ENCODE measurements at places on chromosomes 3 and 15. TPM values are rescaled to one million over a fixed set of nuclear protein-coding genes. Genes with fewer than 3 reads are reported as not detected.
A peak's percentile ranks its signal among the peaks of the same experiment; 100 is the strongest.

The SIDT1 gene
- 1.9 TPM for total RNA-seq

The PLA1A gene
- 1.2 TPM for total RNA-seq

The LRRC15 gene
- total RNA-seq = not detected

The MYD88 gene
- total RNA-seq = 27.8 TPM

The SRGAP3 gene
- total RNA-seq = 7.1 TPM

The TMEM158 gene
- total RNA-seq = 9.9 TPM

The GOLGA8G gene
- not detected for total RNA-seq

The ANO10 gene
- total RNA-seq = 16.8 TPM

The GP5 gene
- total RNA-seq = not detected

The PIERCE2 gene
- total RNA-seq = 6.6 TPM

The MUC20 gene
- 2.9 TPM for total RNA-seq

The LRTM1 gene
- total RNA-seq = not detected

The BTLA gene
- total RNA-seq = not detected

DNA sequence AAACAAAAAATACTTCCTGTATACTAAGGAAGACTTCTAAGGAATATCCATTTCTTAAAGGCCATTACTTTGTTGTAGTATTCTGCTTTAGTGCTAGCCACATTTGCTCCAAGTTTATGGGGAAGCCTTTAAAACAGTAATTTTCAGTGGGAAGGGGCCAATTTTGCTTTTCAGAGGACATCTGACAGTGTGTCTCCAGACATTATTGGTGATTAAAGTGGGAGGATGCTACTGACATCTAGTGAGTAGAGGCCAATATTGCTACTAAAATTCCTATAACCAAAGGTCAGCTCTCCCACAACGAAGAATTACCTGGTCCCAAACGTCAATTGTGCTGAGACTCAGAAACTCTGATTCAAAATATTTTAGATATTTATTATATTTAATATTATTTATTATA is 24.8 kb downstream of the SLC28A2 start:
- H3K36me3 ChIP-seq = no peaks in the 10 kb centered on the region
- H3K4me3 ChIP-seq = no peak overlapping the region
- no peaks in the 10 kb centered on the region for H3K27me3 ChIP-seq
- H3K27ac ChIP-seq = no peak overlapping the region
- no peak for DNase-seq

DNA sequence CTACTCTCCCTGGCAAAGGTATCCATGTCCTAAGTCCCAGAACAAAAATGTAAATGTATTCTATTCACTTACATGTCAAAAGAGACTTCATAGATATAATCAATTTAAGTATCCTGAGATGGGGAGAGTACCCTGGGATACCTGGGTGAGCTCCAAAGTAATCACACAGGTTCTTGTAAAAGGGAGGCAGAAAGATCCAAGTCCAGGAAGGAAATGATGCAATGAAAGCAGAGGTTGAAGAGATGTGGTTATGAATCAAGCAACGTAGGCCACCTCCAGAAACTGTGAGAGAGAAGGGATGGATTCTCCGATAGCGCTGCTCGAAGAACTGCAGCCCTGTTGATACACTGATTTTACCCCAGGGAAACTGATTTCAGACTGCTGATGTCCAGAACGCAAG is 93.9 kb upstream of the VGLL3 start:
- no peak for DNase-seq
- H3K4me3 ChIP-seq = no peak overlapping the region
- H3K36me3 ChIP-seq = no peaks in the 10 kb centered on the region
- H3K4me1 ChIP-seq = peaks cover 8% of the 10 kb centered on the region
- H3K27ac ChIP-seq = no peak overlapping the region

DNA sequence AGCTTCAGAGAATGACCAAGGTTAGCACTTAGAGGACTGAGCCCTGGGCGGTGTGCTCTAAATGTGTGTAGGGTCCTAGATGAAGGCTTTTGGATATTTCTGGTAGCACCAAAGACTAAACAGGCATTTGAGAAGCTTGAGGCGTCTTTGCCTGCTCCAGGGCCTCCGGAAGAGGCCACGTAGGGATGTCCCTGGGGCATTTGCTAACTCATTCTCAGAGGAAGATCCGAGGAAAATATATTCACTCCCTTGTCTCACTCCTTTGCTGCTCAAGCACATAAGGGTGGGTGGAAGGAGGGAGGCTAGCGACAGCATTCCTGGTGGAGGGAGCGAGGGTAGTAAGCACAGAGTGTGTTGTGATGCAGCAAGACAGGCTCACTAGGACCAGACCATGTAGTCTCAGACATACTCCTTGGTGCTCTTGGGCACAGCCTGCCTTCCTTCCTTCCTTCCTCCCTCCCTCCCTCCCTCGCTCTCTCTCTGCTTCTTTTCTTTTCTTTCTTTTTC is 38.5 kb upstream of the XCR1 start:
- DNase-seq = no peak
- no peak overlapping the region for H3K27ac ChIP-seq
- no peaks in the 10 kb centered on the region for H3K36me3 ChIP-seq
- no peak overlapping the region for H3K4me3 ChIP-seq
- peaks cover 8% of the 10 kb centered on the region for H3K4me1 ChIP-seq

GRCh38 chr3:178443634-178444033 is 92.6 kb upstream of the KCNMB2 start:
- H3K27me3 ChIP-seq = no peaks in the 10 kb centered on the region
- H3K4me3 ChIP-seq = no peak overlapping the region
- H3K27ac ChIP-seq = no peak overlapping the region
- no peaks in the 10 kb centered on the region for H3K4me1 ChIP-seq
- no peaks in the 10 kb centered on the region for H3K36me3 ChIP-seq
- no peak for DNase-seq

DNA sequence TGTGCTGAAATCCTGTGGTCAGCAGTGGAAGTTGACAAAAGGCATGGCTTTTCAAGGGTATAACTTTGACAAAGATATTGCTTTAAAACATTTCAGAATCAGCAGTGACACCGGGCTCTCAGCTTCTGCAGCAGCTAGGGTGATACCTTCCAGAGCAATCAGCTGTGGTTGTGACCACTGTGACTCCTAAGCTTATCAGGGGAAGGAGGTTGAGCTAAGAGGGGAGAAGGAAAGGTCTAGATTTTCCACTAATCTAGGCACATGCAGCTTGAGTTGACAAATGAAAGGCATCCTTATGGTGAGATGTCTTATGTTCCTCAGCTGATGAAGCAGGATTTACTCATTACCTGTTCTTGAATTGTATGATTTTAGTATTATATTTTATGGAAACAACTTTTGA is 16.3 kb upstream of the LRRFIP2 start:
- H3K27ac ChIP-seq = no peak overlapping the region
- H3K4me1 ChIP-seq = no peaks in the 10 kb centered on the region
- no peak for DNase-seq
- no peaks in the 10 kb centered on the region for H3K36me3 ChIP-seq

DNA sequence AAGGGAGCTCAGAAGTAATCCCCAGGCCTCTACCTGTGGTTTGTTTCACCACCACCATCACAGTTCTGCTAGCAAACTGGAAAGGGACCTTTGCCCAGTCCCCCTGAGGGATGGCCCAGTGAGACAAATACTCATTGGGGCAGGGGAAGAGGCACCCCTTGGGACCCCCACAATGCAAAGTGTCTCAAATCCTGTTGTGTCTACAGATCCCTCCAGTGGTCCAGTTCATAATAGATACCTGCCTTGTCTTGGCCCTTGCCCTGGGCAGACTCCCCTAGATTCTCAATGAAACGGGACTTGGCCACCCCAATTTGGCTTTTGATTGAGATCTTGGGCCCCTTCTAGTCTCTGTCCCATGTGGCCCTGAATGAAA is 43.8 kb upstream of the RAB6B start:
- no peaks in the 10 kb centered on the region for H3K27me3 ChIP-seq
- H3K4me3 ChIP-seq = no peak overlapping the region
- peaks cover 6% of the 10 kb centered on the region for H3K4me1 ChIP-seq
- peak; percentile 40 for DNase-seq

GRCh38 chr15:71943806-71944205 is 133.5 kb downstream of the NR2E3 start:
- no peaks in the 10 kb centered on the region for H3K27me3 ChIP-seq
- no peaks in the 10 kb centered on the region for H3K36me3 ChIP-seq

- H3K27me3 ChIP-seq = no peaks in the 10 kb centered on the region
- H3K27ac ChIP-seq = no peak overlapping the region
- H3K36me3 ChIP-seq = no peaks in the 10 kb centered on the region
These were observed 162.9 kb upstream of the PDZRN3 start for GRCh38 chr3:73787620-73788019.

DNA sequence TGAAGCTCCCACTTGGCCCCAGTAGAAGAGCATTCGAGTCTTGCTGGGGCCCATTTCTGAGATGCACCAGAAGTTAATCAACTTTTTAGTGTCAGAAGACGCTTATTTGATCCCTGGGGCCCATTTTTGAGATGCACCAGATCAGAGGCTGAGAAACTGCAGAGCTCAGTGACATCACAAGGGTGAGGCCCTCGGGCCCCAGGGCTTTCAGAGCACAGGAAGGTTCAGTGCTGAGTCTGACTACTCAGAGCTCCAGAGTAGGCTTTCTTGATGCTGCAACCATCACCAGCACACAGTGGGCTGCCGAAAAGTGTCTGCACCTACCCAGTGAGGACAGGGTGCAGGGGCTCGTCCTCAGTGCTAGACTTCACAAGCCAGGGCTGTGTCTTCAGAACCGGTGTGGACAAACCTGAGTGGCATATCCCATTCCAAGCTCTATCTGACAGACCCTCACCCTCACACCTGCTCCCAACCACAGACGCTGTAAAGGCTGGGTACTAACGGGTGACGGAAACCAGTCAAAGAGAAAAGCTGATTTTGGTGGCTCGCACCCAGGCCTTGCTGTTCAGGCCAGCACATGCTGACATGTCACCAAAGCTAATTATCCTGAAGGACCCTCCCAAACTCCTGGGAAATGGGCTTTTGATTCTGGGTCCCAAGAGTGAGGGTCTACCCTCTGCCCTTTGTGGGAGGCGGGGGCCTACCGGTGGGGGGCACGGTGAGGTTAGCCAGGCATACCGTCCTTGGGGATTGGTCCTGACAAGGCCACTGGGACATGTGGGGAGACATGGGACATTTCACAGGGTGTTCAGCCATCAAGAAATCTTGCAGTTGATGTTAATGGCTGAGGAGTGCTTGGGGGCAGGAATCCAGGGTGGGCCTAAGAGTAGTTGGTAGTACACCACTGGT is 83.0 kb downstream of the PDCD6IP start:
- no peak overlapping the region for H3K4me3 ChIP-seq
- no peaks in the 10 kb centered on the region for H3K36me3 ChIP-seq
- no peak for DNase-seq
- H3K27me3 ChIP-seq = no peaks in the 10 kb centered on the region

- peak overlapping the region; percentile 14 for H3K27ac ChIP-seq
- DNase-seq = no peak
- H3K36me3 ChIP-seq = no peaks in the 10 kb centered on the region
- no peak overlapping the region for H3K4me3 ChIP-seq
These were observed 7.5 kb upstream of the PHLDB2 start for GRCh38 chr3:111851511-111851954.

DNA sequence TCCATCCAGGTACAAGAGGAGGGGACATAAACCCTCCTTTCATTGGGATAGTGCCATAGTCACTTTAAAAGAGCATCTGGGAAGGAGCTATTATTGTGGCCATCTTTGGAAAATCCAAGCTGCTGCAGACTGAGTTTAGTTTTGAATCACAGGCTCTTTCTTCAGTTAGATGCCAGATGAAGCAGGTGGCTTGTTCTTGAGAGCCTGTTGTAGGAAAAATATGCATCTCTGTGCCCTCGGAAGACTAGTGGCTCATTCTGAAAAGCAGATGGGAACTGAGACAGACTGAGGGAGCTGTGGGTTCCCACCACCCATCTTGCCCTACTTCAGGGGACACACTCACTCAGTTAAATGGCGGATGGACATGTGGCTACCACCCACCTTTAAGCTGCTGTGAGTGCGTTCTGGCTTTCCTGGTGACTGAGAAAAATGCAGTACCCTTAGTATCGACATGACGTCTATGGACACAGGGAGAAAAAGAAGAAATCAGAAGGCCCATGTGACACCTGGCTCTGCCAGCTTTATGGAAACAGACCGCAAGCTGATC is 50.2 kb downstream of the RARB start:
- H3K4me1 ChIP-seq = no peaks in the 10 kb centered on the region
- DNase-seq = no peak
- peak overlapping the region; percentile 31 for H3K27ac ChIP-seq

GRCh38 chr15:92226020-92226612 is 167.6 kb upstream of the ST8SIA2 start:
- no peaks in the 10 kb centered on the region for H3K36me3 ChIP-seq
- peaks cover 2% of the 10 kb centered on the region for H3K27me3 ChIP-seq
- H3K4me1 ChIP-seq = no peaks in the 10 kb centered on the region
- H3K27ac ChIP-seq = no peak overlapping the region
- no peak for DNase-seq
- no peak overlapping the region for H3K4me3 ChIP-seq

GRCh38 chr3:77053795-77054194 is 13.9 kb downstream of the ROBO2 start:
- DNase-seq = no peak
- H3K27me3 ChIP-seq = no peaks in the 10 kb centered on the region
- H3K36me3 ChIP-seq = no peaks in the 10 kb centered on the region
- H3K4me3 ChIP-seq = no peak overlapping the region
- no peaks in the 10 kb centered on the region for H3K4me1 ChIP-seq

GRCh38 chr15:98654790-98655360 is 6.5 kb downstream of the IGF1R start:
- H3K4me1 ChIP-seq = peaks cover 76% of the 10 kb centered on the region
- H3K27ac ChIP-seq = no peak overlapping the region
- DNase-seq = no peak
- no peaks in the 10 kb centered on the region for H3K36me3 ChIP-seq
- no peaks in the 10 kb centered on the region for H3K27me3 ChIP-seq
- no peak overlapping the region for H3K4me3 ChIP-seq

DNA sequence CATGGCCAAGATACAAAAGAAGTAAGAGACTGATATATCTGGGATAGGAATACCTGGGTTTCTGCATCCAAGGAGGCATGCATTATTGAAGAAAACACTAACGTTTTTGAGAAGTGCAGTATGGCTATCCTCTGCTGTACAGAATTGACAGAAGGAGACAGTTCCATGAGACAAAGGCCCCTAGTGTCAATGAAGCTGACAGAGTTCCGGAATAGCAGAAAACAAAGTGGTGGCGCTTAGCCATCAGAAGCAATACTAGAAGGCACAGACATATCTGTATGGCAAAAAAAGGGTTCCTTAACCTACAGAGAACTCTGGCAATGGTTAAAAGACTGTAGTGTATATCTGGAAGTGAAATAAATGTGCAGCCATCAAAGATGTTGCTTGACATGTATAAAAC is 77.8 kb downstream of the VGLL3 start:
- no peaks in the 10 kb centered on the region for H3K36me3 ChIP-seq
- no peak overlapping the region for H3K27ac ChIP-seq
- H3K4me1 ChIP-seq = no peaks in the 10 kb centered on the region
- no peak for DNase-seq
- H3K4me3 ChIP-seq = no peak overlapping the region

- no peak for DNase-seq
- no peaks in the 10 kb centered on the region for H3K36me3 ChIP-seq
- no peak overlapping the region for H3K4me3 ChIP-seq
- no peaks in the 10 kb centered on the region for H3K4me1 ChIP-seq
These were observed 167.3 kb downstream of the FAM43A start for GRCh38 chr3:194852831-194853508.

- H3K27ac ChIP-seq = no peak overlapping the region
- peaks cover 14% of the 10 kb centered on the region for H3K4me1 ChIP-seq
- no peaks in the 10 kb centered on the region for H3K27me3 ChIP-seq
- no peaks in the 10 kb centered on the region for H3K36me3 ChIP-seq
These were observed 330.5 kb upstream of the KCNMB2 start for GRCh38 chr3:178205740-178206139.

All from sigmoid colon (tissue), 7 donors.